Right renal pelvis (tissue), 4 donors: ENCODE measurements at places on chromosomes 2 and 18.

GRCh38 chr2:128748835-128749605 lies 430.4 kb upstream of the HS6ST1 start:
- no peak for DNase-seq

GRCh38 chr2:98669675-98670074 lies 61.3 kb downstream of the MGAT4A start:
- DNase-seq, result no peak

GRCh38 chr2:224893848-224894247 lies 148.4 kb downstream of the DOCK10 start:
- DNase-seq, result no peak

DNA sequence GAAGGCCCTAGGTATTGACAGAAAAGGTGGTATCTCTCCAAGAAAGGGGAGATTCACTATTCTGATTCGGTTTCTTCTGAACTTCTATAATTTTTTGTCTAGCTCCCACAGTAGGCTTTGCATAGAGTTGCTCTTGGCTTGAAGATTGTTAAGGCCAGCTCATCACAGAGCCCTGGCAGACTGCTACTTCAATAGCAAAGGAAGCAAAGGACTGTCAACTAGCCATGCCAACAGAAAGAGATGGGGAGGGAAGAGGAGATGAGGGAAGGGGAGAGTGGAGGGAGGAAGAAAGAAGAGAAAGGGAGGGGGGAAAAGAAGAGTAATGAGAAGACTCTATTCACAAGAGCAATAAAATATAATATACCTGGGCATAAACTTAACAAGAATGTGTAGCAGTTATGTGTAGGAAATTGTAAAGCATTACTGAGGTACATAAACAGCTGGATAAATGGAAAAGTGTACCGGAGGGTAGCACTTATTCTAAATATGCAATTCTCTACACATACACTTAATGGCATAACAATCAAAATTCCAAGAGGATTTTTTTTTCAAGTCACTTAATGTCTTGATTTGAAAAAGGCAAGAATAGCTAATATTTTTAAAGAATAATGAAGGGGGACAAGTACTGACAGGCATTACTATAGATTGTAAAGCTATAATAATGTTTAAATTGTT lies 102.5 kb downstream of the LOXHD1 start:
- DNase-seq, result no peak

DNA sequence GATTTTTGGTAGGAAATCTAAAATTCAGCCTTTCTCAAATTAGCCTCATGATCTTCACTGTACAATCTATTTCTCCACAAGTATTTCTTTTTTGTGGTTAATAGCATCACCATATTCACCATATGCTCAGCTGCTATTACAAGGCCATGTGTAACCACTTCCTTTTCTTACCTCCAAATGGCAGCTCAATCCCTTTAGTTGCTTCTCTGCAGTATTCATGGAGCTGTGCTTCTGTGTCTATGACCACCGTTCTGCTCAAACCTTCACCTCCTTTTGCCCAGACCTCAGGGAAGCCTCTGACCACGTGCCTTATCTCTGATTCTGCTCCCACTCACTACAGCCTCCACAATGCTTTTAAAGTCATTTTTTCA lies 126.7 kb upstream of the TMEM200C start:
- no peak for DNase-seq

DNA sequence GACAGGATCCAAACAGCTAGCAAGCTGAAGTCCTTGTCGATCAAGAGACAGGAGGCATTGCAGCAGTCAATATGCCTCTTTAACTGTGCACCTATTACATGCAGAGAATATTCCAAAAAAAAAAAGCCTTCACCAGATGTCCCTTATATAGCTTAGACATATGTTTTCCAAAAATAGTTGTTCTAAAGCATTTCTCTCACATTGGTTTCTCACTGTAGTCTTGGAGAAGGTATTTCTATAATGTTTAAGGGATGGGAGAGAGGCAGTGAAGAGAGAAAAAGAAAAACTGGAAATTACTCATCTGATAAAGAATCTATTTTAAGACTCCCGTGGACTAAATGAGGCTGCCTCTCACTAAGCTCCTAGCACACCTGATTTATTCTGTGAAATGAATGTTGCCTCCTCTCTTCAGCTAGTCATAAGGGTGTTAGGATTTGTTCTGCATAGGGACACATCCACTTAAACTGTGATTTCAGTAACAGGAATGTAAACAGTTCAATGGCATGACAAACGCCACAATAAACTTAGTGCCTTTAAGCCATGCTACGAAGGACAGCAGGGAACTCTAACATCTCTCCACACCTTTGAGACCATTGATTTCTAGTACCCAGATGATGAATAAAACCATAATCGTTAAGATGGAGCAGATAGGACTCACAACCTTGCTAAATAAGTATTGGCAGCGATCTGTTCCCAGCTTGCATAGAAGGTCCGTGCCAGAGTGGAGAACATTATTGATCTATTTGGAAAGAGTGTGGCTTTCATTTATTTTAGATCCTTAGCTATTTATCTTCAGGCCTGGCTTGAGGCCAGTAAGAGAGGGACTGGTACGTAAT lies 98.6 kb upstream of the NCK2 start:
- no peak for DNase-seq

DNA sequence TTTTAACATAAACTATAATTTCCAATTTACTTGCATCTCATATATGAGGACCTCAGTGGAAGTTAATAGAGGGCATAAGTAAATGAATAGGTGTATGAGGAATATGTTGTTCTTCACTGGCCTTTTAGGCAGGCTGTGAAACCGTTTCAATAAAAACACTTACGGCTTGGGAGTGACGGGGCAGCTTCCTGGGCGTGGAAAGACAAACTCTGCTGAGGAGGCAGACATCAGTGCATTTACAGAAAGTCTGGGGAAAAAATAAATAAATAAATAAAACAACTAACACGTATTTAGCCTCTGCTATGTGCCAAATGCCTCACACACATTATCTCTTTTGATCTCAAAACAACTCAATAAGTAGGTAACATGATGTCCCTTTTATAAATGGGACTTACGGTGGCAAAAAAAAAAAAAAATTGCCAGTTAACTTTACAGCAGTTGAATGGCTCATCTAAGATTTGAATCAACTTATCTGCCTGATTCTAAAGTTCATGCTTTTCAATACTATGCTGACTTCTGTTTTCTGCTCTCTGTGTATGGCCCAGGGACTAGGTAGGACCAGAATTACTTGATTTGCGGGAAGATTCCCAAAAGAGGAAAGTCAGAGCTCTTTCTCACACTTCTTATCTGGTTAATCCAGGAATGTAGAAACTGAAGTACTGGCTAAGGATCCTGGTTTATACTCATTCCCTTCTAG lies 77.5 kb upstream of the LRATD1 start:
- no peak for DNase-seq

DNA sequence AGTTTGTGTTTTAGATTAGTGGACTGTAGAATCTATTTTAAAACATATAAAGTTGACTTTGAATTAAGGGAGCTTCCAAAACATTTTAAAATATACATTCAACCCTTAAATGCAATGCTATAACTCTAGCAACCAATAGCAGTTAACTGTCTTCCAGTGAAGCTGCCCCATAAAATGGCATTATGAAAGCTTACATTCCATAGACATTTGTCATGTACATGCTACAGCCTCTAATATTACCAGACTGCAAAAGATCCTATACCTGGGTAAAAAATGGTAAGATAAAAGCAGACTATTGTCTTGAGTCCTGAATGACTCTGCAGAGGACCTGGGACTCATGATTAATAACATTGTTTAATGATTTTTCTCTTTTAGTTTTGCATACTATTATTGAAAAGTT lies 489.4 kb downstream of the LRP1B start:
- no peak for DNase-seq

GRCh38 chr2:48738806-48739205 lies 16.7 kb downstream of the LHCGR start:
- DNase-seq, result no peak

DNA sequence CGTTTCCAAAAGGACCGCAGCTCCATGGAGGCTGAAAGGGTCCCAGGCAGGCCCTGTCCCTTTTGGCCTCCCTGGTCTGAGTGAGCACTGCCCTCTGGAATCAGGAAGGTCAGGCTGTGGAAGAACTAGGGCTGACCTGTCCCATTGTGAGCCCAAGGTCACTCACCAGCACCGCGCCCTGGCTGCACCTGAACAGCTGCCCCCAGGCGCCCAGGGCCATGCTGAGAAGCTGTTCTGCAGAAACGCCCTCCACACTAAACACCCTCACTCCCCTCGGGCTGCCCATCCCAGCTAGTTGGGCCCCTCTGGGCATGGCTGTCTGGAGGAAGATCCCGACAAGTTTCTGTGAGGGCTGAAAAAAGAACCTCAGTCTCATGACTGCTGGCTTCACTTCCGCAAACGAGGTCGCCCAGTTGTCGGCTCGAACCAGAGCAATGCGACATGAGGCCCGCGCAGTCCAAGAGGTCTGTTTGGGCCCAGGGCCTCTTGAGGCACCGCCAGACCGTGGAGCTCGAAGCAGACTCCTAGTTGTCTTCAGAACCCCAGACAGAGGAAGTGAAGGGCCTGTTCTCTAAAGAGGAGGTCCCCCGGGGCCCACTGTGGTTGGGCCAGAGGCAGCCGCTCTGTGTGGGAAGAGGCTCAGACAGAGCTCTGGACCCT lies 64.4 kb downstream of the INPP5D start:
- no peak for DNase-seq

- DNase-seq, result no peak
Observed at GRCh38 chr2:117086174-117086942, 728.1 kb upstream of the DDX18 start.

DNA sequence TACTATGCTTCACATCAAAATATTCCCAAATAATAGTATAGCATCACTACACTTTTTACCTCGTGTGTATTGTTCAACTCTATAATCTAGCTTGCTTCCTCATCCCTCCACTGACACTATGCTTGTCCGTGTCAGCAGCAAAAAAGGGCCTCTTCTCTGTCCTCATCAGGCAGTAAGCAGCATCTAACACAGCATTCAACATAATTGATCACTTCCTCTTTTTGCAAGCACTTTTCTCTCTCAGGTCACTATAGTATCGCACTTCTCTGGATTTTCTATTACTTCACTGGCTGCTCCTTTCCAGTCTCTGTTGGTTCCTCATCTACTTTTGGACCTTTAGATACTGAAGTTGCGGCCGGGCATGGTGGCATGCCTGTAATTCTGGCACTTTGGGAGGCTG lies 64.9 kb upstream of the ZSWIM2 start:
- no peak for DNase-seq

DNA sequence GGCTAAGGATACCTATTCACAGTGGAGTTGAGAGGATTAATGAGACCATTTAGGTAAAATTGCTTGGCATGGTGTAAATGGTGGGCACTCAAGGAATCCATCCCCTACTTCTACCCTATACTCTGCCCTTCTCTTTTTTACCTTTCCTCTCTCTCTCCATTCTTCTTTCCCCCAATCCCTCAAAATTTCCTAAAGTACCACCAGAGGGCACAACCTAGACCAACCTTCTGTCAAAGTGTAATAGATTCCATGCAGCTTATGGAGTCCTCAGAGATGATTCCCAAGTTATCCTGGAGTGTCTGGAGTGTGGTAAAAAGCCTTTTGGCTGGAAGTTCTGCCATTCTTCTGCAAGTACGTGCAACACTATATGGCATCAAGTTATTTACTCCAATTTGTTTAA lies 33.0 kb upstream of the CCDC195 start:
- DNase-seq, result no peak

DNA sequence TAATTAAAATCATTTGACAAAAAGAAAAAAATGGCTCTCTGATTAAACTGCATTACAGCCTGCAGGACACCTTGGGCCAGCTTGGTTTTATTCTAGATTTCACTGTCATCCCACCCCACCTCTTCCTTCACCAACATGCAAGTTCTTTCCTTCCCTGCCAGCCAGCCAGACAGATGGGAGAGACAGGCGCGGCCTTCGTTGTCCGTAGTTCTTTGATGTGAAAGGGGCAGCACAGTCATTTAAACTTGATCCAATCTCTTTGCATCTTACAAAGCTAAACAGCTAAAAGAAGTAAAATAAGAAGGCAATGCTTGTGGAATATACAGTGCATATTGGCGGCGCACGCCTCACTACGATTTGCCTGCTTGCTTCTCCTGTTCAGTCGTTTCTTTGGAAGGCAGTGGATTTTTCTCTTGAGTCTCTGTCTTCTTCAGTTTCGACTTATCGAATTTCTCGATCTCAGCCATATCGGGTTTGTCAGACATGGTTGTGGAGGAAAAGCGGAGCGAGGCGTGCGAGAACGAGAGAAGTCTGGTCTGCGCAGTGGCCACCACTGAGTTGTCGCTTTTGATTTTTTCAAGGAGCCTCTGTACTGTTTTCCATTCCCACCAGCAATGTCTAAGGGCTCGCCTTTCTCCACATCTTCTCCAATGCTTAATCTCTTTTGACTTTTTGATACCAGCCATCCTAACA lies 22.4 kb downstream of the COLEC11 start:
- no peak for DNase-seq

DNA sequence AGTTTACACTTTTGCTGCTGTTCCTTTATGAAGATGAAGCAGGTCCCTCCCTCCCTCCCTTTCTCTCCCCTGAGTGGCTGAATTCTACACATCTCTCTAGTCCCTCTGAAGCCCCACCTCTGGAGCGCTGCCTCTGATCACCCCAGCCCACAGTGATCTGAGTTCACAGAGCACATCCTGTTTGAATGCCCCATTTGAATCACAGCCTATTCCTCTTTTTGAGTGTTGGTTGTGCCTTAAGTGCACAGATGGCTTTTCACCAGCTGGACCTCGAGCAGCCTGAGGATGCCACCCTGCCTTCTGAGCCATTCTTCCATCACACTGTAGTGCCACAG lies 87.1 kb downstream of the ITGB1BP1 start:
- DNase-seq, result no peak

DNA sequence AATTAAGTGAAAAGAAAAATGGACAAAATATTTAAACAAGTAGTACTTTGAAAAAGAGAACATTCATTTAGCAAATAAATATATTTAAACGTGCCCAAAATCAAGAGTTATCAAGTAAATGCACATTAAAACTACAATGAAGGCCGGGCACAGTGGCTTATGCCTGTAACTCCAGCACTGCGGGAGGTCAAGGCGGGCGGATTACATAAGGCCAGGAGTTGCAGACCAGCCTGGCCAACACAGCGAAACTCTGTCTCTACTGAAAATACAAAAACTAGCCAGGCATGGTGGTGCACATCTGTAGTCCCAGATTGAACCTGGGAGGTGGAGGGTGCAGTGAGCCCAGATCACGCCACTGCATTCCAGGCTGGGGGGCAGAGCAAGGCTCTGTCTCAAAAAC lies 9.8 kb downstream of the STAM2 start:
- DNase-seq, result no peak

DNA sequence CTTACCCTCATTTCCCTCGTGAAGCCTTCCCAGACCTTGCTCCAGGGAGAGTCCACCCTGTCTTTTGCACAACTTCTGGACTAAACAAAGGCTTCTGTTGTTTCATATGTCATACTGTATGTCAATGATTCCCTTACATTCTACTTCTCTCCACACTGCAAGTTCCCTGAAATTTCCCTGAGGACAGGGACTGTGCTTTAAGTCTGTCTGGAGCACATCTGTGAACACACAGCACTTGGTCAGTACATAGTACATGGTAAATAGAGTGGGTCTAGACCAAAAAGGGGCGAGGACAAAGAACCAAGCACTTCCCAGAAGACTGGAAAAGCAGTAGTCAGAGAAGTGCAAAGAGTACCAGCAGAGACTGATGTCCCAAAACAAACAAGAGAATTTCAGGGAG lies 23.7 kb upstream of the IMPA2 start:
- no peak for DNase-seq

- no peak for DNase-seq
Observed at GRCh38 chr18:40186677-40187076, 1768.4 kb upstream of the PIK3C3 start.

GRCh38 chr2:38060236-38061018 lies 15.5 kb downstream of the CYP1B1 start:
- DNase-seq, result no peak

- no peak for DNase-seq
Observed at GRCh38 chr2:150729495-150729955, 242.1 kb upstream of the RND3 start.

GRCh38 chr18:31252522-31252921 lies 65.4 kb upstream of the DSG1 start:
- DNase-seq, result no peak
